SK-N-MC (cell line): ENCODE measurements at places on chromosomes 16 and 17.

- DNase-seq = no peak
Measured at GRCh38 chr17:28724500-28725165, 1.4 kb downstream of the TLCD1 start.

GRCh38 chr17:31690151-31690551 lies 168.9 kb downstream of the COPRS start:
- no peak for DNase-seq

GRCh38 chr17:58119491-58119890 lies 28.7 kb upstream of the OR4D1 start:
- DNase-seq = no peak

DNA sequence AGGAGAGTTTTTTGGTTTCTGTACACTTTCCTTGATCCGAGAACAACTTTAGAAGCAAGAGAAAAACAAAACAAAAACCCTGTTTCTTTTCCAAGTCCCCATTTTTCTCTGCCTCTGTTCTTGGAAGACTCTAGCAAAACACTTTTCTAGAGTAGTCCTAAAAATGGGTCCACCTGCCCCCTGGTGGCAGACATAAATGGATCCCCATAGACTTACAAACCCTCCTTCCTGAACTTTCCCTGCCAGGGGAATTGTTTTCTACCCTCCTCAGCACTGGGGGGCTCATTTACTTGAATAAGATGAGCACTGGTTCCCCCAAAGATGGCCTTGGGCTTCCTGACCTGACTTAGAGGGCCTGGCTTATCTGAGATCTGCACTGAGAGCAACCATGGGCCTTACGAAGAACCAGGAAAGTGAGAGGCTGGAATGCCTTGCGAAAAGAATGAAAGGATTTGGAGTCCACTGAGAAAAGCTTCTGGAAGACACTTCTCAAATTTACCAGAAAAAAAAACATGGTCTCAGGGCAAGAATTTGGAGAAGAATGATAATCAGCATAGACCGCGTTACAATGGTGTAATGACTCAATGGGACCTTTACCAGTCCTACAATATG lies 48.0 kb upstream of the CDYL2 start:
- DNase-seq = no peak

GRCh38 chr16:50390371-50390771 lies 21.6 kb upstream of the BRD7 start:
- DNase-seq = no peak

DNA sequence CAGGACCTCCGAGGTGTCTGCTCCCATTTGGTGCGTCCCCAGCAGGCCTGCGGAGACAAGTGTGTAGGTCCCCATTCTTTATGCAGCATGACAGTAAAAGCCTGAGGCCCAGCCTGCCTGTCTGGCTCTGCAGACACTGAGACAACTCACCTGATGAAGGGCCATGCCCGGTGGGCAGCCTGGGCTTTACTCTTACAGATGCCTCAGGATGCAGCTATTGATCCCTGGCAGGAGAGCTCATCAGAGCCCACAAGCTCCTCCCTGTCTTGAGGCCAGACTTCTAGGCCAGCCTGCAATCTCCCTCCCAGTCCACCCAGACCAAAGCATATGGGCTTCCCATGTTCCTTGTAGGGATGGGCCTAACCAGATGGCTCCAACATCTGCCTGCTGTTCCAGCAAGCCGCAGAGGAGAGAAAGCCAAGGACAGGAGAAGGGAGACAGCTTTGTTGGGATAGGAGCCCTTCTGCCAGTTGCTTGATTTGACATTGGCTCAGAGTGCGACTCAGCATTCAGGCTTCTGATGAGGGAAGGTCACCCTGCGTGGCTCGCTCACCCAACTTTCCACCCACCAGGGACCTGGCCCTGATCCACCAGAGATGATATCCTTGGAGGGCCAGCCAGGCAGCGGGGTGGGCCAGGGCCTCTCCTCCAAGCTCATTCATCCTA lies 87.5 kb downstream of the SOCS1 start:
- DNase-seq = no peak

- no peak for DNase-seq
Measured at GRCh38 chr17:36650096-36650775, 48.9 kb downstream of the MRM1 start.

GRCh38 chr17:42221886-42222745 lies 27.8 kb upstream of the GHDC start:
- no peak for DNase-seq
